Activated CD4-positive, alpha-beta memory T cell treated with anti-CD3 and anti-CD28 coated beads, Interleukin-2, amount 10 ng/mL, durations not matched to agents 7 days and 5 days (primary cell): ENCODE measurements at places on chromosomes 5 and 9. TPM values are rescaled to one million over a fixed set of nuclear protein-coding genes. Genes with fewer than 3 reads are reported as not detected.

GRCh38 chr5:79845448-79846197 is 145.4 kb downstream of the MTX3 start:
- peak; percentile 33 for DNase-seq

- DNase-seq: no peak
These were observed 16.7 kb downstream of the MAMDC2 start for GRCh38 chr9:70060148-70060882.

DNA sequence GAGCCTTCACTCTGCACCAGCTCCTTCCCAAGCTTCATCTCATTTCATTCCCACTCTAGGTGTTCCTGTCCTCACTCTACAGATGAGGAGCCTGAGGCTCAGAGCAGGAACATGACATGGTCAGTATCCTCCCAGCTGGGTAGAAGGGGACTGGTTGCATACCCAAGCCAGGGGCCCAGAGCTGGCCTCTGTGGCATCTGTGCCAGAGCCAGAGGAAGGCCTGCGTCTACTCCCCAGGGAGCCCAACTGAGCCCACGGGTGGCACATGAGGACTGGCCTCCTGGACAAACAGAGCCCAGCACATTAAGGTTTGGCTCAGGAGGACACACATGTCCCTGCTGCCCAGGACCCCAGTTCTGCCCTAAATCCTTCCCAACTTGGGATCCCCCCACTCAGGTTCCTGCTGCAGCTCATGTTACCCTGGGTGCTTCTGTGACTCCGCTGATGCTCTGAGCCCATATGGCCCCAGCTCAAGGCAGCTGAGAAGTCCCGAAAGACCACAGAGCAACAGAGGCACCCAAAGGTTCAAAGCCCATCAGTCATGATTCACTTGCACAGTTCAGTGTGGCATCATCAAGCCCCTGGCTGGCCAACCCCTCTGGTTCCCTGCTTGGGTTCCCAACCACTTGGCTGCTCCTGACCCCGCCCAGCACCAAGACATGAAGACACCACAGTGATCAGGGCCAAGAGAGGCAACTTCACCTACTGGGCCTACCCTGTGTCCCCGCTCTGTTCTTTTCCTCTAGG is 8.5 kb upstream of the NEURL1B start:
- DNase-seq: no peak

DNA sequence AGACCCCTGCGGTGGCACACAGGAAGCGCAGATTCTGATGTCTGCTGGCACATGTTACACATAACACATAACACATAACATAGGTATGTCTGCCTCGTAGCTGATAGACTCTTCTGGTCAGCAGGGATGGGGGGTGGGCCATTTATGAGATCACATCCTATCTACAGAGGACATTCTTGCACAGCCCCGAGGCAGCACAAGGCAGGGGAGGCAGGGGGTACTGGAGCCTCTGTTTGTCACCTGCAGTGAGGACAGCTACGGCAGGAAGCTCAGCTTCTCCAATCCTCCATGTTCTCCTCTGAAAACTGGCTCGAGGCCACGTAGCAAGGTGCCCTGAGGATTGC is 16.7 kb upstream of the MED10 start:
- DNase-seq: no peak

Gene CCNI2
- total RNA-seq: 6.4 TPM
